ENCODE measurements at places on chromosomes 6 and 20.

DNA sequence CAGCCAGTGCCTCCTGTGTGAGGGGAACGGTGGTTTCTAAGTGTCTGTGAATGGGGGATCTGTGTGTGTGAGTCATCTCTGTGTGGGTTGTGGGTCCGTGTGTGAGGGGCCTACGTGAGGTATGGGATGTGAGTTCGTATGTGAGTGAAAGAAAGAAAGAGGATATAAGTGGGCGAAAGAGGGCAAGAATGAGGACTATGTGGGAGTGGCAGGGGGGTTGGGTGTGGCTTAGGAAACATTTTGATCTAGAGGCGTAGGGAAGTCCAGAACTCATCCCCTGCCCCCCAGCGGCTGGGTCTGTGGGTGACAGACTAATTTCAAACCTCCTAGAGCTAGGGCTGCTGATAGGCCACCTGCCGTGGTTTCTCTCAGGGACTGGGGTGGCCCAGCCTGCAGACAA, 35.5 kb downstream of the DHX35 start:
- no peak for DNase-seq

GRCh38 chr20:1672728-1673127, 15.1 kb upstream of the SIRPG start:
- no peak for DNase-seq

- no peak for DNase-seq
Observed at GRCh38 chr6:148965287-148965686, 218.5 kb downstream of the UST start.

GRCh38 chr20:45994761-45995493, 13.8 kb upstream of the MMP9 start:
- DNase-seq = no peak

DNA sequence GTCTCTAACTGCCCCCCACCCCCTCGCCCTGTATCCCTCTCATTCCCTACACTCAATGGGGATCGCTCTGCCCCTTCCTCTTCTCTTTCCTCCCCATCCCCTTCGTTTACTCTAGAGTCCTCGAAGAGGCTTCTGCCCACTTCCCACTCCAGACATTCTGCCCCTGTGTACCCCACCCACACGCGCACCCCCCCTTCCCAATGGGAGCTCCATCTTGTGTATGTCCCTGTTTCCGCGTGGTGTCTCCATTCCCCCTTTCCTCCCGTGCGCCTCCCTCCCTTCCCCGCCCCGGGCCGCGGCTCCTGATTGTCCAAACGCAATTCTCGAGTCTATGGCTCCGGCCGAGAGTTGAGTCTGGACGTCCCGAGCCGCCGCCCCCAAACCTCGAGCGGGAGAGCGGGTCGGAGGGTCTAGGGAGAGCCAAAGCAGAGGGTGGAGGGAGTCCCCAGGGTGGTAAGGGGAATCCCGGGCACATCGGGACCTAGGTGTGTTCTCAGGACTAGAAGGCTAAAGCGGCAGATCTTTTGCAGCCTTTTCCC, 679 bp upstream of the RING1 start:
- no peak for DNase-seq

DNA sequence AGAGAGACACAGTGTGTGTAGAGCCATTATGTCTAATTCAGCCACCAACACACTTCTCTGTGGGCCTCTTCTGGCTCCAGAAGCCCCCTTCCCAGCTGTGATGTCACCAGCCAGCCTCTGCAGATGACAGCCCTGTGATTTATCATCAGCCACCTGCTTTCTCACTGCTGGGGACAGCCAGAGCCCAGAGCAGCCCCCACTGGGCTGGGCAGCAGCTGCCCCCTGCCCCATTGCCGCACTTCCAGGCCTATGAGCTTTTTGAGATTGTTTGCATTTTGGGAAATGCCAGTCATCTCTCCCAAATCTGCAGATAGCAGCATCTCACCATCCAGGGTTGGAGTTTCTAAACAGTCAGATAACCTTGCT, 21.9 kb upstream of the STX16 start:
- DNase-seq = no peak

GRCh38 chr6:75611011-75611701, 9.5 kb downstream of the SENP6 start:
- no peak for DNase-seq

DNA sequence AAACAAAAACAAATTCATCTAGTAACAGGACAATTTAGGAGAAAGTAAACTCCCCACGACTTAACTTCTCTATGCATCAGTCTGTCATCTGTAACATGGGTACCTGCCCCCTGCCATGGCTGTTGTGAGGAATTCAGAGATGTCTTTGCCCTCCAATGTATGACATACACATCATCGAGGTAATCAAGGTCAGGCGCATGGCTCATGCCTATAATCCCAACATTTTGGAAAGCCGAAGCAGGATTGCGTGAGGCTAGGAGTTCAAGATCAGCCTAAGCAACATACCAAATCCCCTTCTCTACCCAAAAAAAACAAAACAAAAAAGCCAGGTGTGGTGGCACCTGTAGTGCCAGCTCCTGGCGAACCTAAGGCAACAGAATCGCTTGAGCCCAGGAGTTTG, 9.0 kb downstream of the EEF1A1 start:
- DNase-seq = no peak

DNA sequence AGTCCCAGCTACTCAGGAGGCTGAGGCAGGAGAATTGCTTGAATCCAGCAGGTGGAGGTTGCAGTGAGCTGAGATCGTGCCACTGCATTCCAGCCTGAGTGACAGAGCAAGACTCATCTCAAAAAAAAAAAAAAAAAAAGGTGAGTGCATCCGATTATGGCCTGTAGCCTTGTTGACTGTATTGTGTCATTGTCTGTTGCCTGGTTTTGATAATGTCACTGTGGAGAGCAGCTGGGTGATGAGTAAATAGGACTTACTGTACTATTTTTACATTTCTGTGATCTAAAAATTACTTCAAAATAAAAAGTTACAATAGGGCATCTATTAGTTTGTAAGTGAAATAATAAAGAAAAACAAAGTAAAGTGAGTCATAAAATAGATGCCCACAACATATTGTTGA, 134.1 kb upstream of the SALL4 start:
- no peak for DNase-seq

DNA sequence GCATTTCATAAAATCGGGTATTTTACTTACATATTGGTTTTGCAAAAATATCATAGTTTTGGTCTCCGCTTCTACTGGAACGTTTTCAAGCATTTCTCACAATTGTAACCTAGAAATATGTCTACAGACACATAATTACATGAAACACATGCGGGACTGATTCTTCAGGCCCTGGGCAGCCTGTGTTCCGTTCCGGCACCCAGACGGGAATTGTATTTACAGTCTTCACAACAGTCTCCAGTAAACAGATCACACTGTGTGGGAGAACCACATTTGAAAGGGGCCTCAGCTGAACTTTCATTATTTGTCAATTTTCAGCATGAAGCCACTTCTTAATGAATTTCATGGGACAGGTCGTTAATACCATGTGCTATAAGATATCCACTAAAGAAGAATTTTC, 196.9 kb downstream of the DST start:
- DNase-seq = no peak

- no peak for DNase-seq
Observed at GRCh38 chr6:138005846-138006245, 101.4 kb downstream of the PERP start.

Measured in A549 (cell line).